ENCODE measurements at places on chromosomes 1 and 21. TPM values are rescaled to one million over a fixed set of nuclear protein-coding genes. Genes with fewer than 3 reads are reported as not detected.
A peak's percentile ranks its signal among the peaks of the same experiment; 100 is the strongest.

ATAD3C gene
- 1.4 TPM for total RNA-seq

GRCh38 chr1:93446837-93447451, 974 bp upstream of the FNBP1L start:
- DNase-seq = peak; percentile 57

GRCh38 chr1:245842106-245842505, 665.0 kb downstream of the SMYD3 start:
- DNase-seq = no peak

DNA sequence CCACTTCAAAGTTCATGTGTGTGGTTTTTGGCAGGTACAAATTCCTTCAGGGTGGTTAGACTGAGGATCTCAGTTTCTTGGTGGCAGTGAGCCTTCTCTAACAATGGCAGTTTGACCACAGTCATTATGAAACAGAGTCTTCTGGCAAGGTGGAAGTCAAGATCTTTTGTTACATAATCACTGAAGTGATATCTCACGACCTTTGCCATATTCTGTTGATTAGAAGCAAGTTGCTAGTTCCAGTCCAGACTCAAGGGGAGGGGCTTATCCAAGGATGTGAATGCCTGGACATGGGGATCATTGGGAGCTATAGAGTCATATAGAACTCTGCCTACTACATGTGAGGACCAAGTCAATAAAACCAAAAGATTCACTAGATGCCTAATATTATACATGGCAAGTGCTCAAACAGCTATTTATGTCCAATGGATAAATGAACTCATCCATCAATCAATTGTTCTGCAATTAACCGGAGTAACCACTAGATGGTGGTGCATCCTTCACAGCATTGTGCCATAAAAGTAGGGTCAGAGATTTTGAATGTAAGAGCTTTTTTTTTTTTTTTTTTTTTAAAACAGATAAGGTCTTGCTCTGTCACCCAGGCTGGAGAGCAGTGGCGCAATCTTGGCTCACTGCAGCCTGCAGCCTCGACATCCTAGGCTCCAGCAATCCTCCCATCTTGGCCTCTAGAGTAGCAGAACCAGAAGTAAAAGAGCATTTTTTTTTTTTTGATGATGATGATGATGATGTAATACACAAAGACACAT, 131.9 kb downstream of the CRB1 start:
- DNase-seq = peak; percentile 71

DNA sequence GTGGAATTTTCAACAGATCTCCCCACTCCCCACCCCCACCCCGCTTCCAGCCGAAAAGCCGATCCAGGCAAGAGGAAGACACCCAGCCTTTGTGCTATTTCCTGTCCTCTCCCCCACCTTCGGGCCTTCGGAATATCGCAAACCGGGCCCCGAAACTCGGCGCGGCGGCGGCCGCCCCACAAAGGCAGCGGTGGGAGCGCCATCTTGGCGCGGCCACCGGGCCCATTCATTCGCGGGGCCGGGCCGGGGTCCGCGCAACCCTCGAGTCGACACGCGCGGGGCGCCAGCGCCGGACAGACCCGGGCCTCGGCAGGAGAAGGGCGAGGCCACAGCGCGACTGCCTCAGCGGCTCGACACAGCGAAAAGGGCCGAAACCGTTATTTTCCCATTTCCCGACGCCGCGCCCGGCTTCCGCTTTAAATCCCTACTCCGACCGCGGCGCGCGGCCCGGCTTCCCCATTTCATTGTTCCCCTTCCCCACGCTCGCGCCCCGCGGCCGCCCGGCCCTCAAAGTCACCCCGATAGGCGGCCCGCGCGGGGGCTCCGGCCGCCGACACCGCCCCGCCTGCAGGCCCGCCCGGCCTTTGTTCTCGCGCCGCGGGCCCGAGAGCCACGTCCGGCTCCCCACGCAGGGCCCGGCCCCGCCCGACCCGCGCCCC, 911 bp downstream of the GNB1 start:
- peak; percentile 35 for DNase-seq

DNA sequence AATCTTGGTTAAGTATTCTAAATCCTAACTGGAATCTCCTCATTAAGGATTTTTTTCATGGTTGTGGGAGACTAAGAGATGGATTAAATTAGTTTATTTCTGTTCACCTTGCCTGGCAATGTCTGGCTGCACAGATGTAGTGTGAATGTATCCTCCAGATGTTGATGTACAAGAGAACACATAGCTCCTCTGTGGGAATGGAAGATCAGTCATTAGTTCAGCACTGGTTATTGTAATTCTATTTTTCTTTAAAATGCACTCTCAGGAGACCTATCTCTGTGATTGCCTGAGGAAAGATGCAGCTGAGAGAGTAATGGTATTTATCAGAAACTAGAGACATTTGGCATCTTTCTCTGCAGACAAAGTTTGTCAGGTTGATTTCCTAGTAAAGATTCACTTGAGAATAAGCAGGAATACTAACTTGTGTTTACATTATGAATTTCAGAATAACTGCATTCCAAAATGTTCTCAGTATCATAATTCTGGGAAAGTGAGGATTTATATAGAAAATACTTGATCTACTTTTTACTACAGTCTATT, 178.6 kb downstream of the GIPC2 start:
- no peak for DNase-seq

DNA sequence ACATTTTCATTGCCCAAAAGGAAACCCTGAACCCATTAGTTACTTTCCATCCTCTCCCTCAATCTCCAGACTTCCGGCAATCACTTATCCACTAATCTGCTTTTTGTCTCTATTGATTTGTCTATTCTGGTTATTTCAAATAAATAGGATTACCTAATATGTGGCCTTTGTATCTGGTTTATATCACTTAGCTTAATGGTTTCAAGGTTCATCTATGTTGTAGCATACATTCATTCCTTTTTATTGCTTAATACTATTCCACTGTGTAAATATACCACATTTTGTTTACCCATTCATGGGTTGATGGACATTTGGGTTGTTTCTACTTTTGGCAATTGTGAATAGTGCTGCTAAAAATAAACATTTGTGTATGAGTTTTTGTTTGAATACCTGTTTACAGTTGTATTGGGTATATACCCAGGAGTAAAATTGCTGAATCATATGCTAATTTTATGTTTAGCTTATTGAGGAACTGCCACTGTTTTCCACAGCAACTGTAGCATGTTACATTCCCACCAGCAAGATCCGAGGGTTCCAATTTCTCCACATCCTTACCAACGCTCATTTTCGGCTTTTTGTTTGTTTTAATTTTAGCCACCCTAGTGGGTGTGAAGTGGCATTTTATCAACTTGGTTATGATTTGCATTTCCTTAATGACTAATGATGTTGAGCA, 2.5 kb upstream of the SLC25A44 start:
- DNase-seq = no peak

RCC2 gene
- total RNA-seq = 82.7 TPM

DNA sequence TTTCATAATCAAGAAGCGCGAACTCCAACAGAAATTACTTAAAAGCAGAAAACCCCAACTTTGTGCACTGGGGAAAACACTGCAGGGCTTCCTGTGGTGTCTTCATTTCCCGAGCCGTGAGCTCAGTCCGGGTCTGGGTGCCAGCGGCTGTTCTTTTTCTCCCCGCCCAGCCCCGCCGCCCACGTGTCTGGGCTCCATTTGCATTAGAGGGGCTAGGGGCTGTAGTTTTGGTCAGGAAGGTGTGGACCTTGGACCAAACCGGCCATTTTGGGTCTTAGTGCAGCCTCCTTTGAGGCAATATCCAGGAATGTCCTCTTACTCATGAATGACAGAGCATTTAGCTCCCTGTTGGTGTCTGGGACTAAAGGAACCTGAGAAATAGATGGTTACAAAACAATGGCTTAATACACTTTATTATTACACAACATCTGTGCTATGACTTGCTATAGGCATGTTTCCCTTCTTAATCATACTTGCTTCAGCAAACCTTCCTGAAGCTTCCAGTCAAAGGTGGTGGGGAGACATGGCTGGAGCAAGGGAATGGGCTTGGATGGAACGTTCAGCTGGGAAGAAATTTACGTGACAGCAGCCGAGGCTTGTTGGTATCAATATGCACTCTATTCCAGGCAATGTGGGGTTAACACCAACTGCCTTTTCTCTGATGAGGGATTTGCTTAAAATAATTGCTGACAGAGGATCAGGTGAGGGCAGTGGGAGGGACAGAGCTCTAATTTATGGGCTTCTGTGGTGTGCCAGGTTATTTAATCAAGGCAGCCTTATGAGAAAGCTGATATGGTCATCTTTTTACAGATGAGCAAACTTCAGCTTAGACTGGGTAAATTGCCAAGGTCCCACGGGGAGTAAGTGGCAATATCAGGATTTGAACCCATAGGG, 1.1 kb downstream of the AGTRAP start:
- peak; percentile 75 for DNase-seq

Data from PC-3 (cell line).